ENCODE measurements at places on chromosomes 11 and 22.

GRCh38 chr22:45268167-45268957 is 16.4 kb upstream of the UPK3A start:
- no peak for DNase-seq

GRCh38 chr11:91795139-91795887 is 429.3 kb upstream of the FAT3 start:
- peak; percentile 28 for DNase-seq

DNA sequence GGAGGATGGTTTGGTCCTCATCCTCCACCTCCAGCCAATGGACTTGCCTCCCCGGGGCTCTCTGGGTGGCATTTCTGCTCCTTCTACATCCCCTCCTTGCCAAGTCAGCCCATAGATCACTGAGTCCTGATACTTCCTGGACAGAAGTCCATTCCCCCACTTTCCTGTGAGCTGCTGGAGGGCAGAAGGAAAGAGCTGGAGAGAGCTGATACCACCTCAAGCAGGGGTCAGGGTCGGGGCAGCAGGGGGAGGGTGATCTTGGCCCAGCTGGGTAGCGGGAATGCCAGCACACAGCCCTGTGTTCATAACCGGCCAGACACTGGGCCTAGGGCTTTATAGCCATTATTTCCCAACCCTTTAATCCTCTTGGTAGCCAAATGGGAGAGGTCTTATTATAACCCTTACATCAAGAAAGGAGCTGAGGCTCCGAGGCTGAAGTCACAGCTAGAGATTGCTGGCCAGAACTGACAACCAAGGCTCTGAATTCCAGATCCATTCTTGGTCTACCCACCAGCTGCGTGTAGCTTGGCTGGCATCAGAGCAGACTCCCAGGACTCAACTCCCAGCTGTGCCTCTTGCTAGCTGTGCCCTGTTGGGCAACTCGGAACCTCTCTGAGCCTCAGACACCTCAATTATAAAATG is 39.9 kb downstream of the CD6 start:
- DNase-seq = no peak

- no peak for DNase-seq
Observed at GRCh38 chr11:76159983-76160661, 46.2 kb downstream of the WNT11 start.

DNA sequence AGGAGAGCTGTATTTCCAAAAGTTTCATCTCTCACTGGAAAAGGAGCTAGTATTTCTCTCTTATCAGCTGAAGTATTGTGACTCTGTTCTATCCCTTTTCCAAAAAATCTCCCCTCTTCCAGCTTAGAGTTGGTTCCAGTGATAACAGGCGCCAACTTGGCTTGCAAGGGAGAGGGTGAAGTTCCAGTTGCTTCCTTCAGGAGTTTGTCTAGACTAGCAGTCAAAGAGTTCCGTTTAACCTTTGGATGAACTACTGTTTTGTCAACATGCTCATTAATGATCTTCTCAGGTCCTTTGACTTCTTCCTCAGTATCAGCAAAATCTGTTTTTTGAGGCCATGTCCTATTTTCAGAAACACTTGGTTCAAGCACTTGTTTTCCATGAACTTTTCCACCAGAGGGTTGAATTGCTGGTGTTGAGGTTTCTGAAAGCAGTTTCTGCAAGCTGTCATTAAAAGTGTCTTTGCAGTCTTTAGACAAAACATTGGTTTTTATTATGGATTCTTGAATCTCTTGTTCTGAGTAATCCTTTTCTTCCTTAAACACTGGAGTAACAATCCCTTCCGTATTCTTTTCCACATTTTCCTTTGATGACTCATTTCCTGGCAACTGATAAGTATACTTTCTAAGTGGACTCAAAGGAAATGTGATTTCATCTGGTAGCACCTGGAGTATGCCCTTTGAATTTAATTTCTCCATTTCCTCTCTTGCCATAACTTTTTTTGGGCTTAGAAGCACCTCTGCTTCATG is 39.7 kb upstream of the CCDC89 start:
- peak; percentile 95 for DNase-seq

DNA sequence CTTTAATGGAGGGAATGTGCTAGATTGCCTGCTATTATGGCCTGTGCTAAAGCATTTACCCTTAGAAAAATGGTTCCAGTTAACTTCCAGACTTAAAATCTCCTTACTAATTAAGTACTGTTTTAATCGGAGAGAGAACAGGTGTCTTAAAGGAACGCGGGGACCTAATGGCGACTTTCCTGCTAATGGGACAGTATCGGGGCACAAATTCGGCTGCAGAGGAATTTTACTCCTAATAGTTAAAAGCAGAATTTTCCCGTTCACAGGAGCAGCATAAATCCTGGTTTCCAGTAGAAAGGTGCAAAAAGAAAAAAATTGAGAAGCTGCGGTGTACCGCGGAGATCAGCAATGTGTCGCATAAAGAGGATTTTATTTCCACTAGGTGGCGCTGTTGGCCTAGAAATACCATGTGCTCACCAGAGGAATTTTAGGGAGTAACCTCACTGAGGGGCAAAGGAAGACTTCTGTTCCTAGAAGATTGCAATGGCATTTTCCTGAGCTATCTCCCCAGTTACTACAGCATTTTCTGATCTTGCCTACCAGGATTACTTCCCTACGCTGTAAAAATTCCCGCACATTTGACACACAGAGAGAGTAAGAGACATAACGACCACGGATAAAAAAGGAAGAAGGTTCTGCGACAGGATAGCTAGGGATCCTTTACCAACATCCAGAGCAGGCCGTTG is 44.5 kb downstream of the ZNF280B start:
- DNase-seq = peak; percentile 60

DNA sequence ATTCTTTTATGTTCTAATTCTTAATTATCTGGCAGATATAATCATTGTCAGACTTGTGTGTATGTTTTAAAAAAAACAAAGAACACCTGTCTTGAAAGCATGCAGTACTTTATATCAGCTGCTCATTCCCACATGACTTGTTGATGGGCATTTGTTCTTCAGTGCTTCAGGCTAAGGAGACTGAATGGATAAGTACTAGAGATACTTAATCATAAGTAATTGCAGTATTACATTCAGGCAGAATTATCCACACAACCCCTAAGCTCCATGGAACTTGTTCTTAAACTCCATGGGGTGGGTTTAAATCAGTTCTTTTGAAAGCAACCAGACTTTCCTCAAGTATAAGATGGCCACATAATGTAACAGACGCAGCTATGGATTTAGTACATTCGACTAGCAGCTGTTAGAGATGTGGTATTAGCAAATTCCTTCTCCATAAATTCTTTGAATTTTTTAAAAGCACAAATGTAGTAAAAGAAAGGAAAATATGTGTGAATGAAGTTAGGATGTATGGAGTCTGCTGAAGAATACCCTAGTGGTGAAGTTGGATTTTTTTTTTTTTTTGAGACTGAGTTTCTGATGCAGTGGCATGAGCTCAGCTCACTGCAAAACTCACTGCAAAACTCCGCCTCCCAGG is 3.0 kb downstream of the JAM3 start:
- no peak for DNase-seq

DNA sequence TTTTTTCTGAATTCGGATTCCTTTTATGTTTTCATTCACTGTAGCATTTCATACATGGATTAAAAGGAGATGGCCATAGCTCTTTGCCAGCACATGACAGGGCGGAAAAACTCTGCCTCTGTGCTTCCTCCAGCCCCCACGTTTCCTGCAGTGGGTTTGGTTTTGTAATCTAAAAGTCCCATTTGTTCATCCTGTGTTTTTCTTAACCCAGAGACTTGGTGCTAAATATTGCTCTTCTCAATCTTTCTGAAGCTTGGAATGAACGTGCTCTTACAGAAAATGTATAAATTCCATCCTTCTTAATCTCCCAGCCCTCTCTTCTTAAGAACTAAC is 89.9 kb downstream of the PPP6R3 start:
- no peak for DNase-seq

GRCh38 chr22:28172892-28173670 is 254.0 kb upstream of the PITPNB start:
- peak; percentile 52 for DNase-seq

All from kidney tubule cell (primary cell).